Right forelimb (tissue), 1 donor: ENCODE measurements at places on chromosomes 6 and 20.

DNA sequence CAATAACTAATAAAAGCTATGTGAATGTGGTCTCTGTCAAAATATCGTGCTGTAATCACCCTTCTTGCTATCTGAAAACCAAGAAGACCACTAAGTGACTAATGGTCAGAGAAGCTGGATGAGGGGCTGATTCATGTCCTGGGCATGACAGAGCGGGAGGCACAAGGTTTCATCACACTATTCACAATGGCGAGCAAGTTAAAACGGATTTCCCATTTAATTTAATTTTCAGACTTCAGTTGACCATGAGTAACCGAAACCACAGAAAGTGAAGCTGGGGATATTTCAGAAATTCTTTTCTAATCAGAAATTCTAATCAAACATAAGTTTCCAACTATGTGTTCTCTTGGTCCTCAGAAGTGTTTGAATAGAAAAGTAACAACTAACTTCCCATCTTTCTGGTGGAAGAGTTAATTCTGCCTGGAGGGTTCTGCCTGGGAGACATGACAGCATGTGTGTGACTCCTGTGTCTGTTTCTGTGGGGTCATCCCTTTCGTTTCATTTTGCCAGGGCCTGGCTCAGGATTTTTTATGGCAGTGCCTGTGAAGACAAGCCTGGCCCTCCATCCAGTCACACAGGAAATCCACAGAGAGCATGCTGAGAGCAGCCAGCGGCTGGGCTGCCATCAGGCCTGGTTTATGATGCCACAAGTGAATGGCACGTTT lies 98.9 kb downstream of the FAM120B start:
- no peak for DNase-seq

GRCh38 chr20:56735084-56735642 lies 106.1 kb downstream of the TFAP2C start:
- no peak for DNase-seq

GRCh38 chr6:43728586-43728985 lies 41.0 kb upstream of the MRPS18A start:
- no peak for DNase-seq

DNA sequence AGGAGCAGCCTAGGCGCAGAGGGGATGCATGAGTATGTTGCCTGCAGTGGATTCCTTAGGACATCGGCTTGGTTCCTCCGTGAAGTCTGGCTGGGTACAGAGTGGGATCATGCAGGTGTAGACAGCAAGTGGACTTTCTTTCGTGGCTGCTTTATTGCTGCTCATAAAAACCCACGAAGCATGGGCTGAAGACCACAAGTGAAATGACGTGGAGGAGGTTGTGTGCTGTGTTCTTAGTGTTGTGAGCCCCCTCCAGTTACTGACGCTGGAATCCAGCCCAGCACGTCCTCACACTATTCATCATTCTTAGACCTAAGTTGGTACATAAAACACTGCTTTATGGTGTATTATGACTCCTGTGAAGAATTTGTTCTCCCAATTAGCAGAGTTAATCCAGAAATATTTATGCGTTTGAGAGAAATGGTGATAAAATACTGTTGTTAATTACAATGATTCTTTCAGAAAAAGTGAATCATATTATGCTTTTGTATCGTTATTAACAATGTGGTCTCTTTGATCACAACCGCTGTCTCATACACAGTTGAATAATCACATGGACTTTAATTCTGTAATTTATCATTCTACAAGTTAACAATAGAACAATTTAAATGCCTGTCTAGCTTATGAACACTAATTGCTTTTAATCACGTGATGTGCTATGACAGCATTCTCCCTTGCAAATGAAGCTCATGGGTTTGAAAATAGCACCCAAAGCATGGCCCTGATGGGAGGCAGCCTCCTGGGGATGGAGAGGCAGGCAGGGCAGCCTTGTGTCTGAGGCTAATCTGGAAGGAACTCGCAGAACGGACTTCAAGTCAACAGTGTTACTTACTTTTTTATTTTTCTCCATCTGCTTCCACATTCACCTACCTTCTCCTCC lies 233.9 kb upstream of the SYNDIG1 start:
- DNase-seq, result no peak

- DNase-seq, result no peak
Observed at GRCh38 chr20:52309181-52309580, 117.6 kb upstream of the ZFP64 start.

DNA sequence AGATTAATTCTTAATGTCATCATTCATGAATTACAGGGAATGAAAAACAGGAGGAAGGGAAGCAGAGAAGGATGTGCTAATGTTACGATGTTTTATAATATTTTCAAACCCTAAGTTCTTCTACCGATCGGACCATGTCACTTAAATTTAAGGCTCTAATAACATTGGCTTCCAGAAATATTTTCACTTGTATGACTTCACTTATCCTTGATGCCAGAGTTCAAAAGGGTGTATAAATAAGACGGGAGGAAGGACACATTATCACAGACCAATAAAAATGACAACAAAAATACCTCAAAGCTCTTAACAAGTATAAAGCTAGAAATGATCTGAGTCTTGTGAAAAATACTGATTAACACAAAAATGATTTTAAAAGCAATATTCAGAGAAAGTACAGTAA lies 370.4 kb upstream of the CITED2 start:
- DNase-seq, result no peak

- no peak for DNase-seq
Observed at GRCh38 chr6:105519954-105520353, 117.1 kb upstream of the PREP start.

DNA sequence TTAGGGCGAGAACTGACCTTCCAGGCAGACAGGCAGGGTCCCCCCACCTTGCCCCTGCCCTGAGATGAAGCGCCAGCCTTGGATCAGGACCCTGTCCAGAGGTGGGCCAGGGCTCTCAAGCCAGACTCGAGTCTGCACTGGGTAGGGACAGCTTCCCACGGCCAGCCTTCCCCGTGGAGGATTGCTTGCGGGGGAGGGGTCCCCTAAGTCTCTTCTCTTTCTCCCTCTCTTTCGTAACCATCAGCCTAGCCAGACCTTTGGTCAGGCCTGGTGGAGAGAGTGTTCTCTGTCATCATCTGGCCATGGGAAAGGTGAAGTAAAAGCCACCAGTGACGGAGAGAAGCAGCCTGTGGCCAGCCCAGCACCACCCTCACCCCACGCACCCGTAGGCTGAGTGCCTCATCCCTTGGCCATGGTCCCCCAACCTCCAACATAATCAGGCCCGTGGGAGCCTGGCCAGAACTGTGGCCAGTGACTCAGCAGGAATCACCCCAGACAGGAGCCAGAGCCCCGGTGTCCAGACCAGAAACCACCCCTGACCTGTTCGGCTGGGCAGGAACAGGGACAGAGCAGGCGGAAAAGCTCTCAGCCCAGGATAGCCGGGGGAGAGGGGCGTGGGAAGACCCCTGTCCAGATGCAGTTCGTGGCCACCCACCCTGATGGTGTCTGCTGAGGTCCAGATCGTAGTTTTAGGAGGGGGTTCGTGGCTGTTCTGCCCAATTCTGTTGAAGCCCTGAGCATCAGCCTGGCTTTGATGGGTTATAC lies 47.1 kb downstream of the SNAI1 start:
- DNase-seq, result no peak

- DNase-seq, result no peak
Observed at GRCh38 chr6:166058064-166058739, 109.4 kb downstream of the TBXT start.

DNA sequence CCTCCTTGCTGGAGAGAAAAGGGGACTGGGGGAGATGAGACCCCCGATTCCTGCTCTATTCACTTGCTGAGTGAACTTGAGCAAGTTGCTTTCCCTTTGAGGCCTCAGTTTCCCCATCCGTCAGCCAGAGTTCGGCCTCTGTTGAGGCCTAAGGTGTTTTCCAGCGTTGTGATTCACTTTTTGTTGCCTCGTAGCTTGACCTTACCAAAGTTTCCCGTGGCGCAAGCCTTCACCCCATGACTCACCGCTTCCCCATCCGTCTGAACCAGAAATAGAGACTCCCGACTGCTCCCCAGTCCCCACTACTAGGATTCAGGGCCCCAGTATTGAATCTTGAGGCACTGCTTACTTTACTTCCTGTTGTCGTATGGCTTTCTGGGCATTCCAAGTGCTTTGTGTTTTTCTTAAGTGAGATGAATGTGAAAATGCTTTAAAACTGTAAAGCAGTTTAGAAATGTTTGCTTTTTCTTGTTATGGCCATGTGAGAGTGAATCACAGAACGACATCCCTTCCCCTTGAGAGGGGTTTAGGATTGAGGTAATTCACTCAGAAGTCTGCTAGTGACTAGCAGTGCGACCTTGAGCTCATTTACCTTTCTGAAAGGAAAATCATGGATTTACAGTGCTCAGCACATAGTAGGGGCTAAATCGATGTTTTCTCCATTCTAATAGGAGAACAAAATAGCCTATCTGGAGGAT lies 1.2 kb downstream of the CHMP4B start:
- DNase-seq, result no peak

GRCh38 chr6:111038534-111039252 lies 48.6 kb upstream of the SLC16A10 start:
- DNase-seq, result no peak

DNA sequence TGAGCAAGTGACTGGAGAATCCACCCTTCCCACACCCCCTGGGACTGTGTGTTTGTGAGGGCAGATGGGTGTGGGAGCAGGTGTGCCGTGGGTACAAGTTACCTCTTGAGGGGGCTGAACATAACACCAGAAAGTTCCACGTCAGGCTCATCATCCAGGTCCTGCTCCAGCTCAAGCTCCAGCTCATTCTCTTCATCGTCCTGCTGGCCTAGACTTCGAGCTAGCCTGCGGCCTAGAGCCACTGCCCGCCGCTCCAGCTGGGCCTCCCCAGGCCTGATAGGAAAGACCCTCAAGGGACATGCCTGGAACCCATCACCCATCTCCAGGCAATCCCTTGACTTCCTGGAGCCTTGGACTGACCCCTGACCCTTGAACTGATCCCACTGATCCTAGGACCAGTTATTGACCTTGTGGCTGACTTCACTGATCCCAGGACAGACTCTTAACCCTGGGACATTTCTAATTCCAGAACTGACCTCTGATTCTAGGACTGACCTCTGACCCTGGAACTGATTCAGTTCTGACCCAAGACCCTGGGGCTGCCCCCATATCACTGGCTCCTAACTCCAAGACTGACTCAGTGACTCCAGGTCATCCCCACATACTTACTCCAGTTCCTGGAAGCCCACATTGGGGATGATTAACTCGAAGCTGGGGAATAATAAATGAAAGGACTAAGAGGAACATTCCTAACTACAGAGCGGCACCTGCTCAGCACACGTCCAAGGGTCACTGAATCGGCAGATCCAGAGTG lies 11.8 kb upstream of the SPAG4 start:
- no peak for DNase-seq
